ENCODE measurements at places on chromosomes 11 and 22.
A peak's percentile ranks its signal among the peaks of the same experiment; 100 is the strongest.

DNA sequence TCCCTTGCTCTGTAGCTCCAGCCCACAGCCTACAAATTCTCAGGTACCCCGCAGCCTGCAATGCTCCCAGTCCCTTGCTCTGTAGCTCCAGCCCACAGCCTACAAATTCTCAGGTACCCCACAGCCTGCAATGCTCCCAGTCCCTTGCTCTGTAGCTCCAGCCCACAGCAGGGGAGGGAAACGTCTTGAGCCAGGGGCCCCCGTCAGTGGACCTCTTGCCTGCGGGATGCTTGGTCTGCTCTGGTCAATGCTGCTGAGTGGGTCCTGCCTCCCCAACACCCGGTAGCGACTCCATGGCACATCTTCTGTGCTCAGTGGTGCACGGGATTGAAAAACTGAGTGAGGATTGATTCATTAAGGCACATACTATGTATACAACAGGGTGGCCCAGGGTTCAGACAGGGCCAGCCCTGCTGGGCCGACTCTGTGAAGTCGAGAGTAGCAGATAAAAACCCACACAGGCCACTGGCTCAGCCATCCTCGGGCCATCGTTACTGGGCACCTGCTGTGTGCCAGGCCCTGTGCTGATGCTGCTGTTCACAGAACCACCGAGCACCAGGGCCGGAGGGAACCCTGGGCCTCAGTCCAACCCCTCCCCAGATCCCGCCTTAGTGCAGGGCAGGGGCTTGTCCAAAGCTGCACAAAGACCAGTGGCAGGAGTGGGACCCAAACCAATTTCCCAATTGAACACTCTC, 69.7 kb downstream of the MYO7A start:
- no peak for DNase-seq

DNA sequence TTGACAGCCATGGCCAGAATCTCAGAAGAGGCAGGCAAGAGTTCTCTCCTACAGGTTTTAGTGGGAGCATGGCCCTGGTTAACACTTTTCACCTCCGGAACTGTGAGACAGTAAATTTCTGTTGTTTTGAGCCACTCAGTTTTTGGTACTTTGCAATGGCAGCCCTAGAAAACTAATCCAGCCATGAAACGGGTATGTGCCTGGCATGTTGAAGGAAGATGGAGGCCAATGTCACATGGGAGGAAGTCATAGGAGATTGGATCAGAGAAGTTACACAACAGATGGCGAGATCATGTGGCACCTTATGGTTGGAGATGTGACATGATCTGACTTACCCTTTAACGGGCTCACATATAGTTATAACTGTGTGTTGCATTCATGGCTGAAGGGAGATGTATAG, 63.2 kb upstream of the EED start:
- DNase-seq: no peak

- DNase-seq: no peak
Measured at GRCh38 chr11:32105871-32106560, 15.1 kb downstream of the RCN1 start.

DNA sequence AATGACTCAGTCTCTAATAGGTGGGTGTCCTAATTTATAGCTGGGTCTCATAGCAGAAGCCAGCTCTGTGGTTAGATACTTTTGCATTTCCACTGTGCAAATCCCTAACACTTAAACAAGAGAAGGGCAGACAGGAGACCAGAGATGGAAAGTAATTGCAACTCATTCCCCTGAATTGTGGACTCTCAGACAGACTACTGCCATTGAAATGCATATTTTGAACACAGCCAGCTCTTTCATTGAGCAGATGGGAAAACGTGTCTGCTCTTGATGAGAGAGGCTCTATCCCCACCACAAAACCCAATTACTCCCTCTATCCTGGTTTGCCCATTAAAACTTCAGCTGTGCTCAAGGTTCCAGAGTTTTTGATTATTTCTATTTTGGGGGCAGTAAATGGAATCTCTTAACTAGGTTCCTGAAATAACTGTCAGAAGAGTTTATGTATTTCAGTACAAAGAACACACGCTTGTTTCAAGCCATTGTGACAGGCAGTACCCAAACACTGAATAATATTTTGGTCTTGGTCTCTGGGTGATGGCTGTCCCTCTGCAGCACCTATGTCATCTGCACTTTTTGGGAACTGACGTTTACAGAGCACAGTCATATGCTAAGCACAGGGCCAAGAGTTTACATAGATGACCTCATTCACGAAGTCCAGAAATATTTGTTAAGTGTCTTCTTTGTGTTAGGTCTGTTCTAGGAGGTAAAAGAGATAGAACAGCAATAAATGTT, 41.7 kb downstream of the FAM227A start:
- DNase-seq: no peak

GRCh38 chr11:126592496-126593410, 237.3 kb downstream of the ST3GAL4 start:
- DNase-seq: no peak

DNA sequence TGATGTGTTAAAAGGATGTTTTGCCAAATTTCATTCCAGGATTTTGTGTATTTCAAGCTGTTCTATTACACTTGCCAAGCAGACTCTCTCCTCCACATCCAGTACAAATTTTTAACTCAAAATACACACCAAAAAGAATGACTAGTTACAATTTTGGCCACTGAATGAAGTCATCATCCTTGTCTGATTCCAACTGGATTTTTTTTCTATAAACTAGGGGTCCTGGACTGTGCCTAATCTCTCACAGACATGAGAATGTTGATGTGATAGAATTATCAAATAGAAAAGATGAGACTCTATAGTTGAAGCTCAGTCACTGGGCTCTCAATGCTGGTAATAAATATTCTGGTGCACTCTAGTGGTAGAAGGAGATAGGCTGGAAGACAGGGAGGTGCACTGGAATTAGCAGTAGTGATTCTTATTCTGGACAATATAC, 85.8 kb downstream of the FANCF start:
- DNase-seq: peak; percentile 57

DNA sequence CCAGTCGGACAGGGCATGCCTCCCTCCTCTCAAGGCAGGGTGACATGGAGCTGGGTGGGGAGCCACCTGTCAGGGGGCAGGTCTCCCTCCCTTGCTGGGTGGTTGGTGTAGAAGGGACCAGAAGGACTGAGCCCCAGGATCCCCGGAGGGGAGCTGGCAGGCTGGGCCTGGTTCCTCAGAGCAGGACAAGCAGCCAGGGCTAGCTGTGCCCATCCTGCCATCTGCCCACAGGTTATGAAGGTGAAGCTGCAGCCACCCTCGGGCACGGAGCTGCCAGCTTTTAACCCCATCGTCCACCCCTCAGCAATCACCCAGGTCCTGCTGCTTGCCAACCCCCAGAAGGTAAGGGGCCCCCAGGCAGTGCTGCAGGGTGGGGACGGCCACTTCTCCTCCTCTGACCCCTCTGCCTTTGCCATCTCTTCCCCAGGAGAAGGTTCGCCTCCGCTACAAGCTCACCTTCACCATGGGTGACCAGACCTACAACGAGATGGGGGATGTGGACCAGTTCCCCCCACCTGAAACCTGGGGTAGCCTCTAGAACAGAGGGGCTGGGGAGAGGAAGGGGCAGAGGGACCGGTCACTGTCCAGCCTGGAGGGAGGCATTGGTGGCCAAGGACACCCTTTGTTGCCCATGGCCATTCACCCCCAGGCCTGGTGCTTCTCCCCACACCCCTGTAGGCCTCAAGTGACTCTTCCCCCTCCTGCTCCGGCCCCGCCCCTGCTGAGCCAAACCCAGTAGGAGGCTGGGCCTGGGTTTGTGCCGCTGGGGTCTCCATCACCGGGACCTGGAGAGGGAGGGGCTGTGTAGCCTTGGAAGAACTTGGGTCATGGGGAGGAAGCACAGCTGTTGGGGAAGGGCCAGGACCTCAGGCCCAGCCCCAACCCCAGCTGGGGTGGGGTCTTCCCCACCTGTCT, 7.0 kb upstream of the SH3BP1 start:
- no peak for DNase-seq

GRCh38 chr11:953512-953911, 27.8 kb downstream of the AP2A2 start:
- DNase-seq: no peak

DNA sequence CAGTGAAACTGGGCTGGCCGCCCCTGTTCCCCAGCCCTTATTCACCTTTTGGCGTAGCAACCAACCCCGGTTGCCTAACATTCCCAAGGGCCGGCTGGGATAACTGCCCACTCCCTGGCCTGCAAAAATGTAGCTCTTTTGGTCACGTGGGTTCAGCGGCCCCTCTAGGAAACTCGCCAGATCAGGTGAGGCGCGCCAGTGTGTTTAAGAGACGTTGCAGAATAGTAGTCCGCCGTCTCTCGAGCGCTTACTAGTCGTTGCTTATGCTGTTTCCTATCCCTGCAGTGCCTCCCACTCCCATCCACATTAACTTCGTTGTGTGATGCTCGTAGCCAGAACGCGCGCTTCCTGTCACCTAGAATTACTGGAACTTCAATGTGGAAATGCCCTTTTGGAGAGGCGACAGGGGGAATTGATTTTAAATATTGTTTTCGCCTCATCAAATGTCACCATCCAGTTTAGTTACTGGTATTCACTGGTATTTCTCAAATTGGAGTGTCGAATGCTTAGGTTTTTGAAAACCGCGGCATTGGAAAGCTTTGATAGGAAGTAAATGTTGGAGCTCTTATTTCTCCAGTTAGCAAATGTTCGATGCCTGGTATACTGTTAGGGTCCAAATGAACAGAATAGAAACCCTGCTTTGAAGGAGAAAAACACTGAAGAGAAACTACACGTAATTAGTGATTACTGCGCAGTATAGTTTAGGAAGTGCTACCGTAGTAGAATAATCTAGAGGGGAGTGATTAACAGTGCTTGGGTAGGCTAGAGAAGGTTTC, 823 bp downstream of the CEP57 start:
- peak; percentile 64 for DNase-seq

- no peak for DNase-seq
Measured at GRCh38 chr11:7089328-7090251, 792 bp downstream of the RBMXL2 start.

DNA sequence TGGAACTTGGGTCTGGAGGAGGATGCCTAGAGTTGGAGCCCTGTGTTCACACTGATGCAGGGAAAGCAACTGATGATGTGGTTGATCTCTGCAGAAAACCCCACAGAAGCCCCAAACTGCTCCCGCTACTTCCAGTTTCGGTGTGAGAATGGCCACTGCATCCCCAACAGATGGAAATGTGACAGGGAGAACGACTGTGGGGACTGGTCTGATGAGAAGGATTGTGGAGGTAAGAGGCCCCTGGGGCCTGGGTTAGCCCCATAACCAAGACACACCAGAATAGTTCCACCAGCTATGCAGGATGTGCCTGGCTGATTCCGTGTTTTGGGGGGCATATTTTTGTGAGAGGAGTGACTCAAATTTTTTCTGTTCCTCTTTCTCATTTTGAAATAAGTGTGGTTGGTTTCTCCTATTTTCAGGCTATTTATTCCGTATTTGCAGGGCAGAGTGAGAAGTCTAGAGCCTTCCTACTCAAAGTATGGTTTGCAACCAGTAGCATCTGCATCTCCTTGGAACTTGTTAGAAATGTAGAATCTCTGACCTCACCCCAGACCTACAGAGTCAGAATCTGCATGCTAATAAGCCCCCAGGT, 137.3 kb upstream of the SORL1-AS1 start:
- DNase-seq: no peak

DNA sequence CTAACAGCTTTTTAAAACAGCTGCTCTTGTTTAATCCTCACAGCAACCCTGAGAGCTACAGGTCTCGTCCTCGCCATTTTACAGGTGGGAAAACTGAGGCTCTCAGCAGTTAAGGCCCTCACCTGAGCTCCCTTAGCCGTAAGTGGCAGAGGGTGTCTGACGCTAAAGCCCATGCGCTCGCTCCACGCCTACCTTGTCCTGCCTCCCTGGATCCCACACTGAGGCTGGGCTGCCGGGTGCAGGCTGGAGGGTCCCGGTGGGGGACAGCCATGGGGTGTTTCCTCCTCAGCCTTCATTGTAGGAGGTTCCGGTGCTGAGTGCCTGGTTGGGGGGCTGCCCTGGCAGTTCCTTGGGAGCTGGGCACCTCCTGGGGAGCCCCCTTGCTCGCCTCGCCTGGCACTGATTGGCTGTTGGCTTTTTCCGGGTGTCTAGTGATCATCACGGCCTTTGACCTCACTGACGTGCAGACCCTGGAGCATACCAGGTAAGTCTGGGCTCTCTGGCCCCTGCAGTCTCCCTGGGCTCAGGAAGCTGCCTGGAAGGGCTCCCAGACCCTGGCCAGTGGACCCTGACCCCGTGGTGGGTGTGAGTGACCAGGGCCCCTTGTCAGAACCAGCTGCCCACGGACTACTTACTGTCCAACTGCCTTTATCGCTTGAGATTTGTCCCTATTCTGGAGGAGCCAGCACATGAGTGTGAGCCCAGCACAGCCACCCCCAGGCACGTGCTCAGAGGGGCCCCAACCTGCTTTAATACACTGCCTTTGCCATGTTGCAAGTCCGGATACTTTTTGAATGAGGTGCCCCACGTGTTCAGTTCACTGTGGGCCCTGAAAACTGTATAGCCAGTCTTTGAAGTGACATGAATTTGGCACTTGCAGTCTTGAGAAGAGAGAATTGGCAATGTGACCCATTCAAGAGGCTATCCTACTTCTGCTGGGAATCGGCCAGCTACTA, 12.6 kb downstream of the RAB36 start:
- DNase-seq: no peak

GRCh38 chr11:119777940-119778339, 48.9 kb upstream of the NECTIN1 start:
- DNase-seq: no peak

- DNase-seq: no peak
Measured at GRCh38 chr11:67663532-67664212, 10.8 kb downstream of the ALDH3B2 start.

GRCh38 chr22:32571761-32572160, 97.2 kb downstream of the FBXO7 start:
- no peak for DNase-seq

- DNase-seq: no peak
Measured at GRCh38 chr22:44640618-44641155, 61.3 kb upstream of the PRR5 start.

DNA sequence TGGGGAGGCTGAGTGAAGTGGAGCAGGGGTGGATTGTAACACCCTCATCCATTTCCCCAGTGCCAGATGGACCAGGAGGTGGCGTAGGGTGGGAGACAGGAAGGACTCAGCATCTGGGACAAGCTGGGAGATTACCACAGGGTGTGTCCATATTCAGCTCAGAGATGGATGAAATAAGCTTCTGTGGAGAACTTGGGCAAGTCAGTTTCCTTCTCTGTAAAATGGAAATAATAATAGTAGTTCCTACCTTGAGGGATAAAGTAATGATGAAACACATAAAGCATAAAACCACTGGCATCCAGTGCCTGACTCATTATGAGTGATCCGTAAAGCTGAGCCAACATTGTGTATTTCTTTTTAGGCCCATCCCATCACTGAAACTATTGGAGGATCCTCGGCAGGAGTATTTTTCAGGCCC, 607 bp upstream of the ROBO4 start:
- DNase-seq: peak; percentile 89

DNA sequence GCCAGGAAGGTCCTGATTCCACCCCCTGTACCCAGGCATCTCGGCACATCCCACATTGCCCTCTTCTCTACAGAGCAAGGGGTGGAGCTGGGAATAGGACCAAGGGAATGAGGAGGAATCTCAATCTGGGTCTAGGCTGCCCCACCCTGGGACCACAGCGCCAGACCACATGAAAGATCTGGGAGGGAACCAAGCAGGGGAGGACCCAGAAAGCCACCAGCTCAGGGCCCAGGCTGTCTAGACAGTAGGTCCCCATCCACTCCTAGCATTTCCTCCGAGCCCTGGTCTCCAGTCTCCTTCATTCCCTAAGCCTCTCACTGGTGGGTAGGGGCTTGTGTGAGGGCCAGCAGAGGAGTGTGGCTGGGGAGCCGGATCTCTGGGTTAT, 11.6 kb downstream of the PHLDB1 start:
- peak; percentile 91 for DNase-seq

- DNase-seq: no peak
Measured at GRCh38 chr22:20140107-20140445, 8.5 kb downstream of the ZDHHC8 start.
